ENCODE measurements at places on chromosomes 2 and 18.

DNA sequence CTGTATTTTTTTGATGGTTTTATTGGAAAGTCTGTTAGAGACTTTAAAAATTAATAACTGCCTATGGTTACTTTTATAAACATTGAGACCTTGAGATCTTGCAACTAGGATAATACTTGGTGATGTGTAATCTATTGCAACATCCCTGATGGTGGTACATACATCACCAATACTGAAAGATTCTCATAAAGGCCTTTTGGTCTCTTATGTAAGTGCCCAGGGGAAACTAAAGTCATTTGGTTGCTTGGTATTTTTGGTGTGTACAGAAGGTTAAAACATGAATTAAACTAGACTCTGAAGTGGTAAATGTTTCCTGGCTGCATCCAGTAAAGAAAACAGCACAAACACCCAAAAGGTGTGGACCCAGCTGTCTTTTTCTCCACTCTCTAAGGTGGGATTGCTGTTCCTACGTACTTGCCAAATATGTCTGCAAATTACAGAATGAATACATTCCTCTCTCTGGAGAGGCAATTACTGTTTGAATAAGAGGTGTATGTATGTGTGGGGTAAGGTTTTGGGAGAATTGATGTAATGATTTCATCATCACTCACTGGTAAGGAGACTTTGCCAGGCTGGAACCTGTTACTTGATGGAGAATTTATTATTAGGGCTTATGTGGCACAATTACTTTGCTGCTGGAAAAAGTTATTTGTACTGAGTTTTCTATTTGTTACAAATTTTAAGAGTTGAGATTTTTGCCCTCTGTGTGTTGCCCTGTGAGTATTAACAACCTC, 3.6 kb downstream of the B3GNT2 start:
- no peak for DNase-seq

DNA sequence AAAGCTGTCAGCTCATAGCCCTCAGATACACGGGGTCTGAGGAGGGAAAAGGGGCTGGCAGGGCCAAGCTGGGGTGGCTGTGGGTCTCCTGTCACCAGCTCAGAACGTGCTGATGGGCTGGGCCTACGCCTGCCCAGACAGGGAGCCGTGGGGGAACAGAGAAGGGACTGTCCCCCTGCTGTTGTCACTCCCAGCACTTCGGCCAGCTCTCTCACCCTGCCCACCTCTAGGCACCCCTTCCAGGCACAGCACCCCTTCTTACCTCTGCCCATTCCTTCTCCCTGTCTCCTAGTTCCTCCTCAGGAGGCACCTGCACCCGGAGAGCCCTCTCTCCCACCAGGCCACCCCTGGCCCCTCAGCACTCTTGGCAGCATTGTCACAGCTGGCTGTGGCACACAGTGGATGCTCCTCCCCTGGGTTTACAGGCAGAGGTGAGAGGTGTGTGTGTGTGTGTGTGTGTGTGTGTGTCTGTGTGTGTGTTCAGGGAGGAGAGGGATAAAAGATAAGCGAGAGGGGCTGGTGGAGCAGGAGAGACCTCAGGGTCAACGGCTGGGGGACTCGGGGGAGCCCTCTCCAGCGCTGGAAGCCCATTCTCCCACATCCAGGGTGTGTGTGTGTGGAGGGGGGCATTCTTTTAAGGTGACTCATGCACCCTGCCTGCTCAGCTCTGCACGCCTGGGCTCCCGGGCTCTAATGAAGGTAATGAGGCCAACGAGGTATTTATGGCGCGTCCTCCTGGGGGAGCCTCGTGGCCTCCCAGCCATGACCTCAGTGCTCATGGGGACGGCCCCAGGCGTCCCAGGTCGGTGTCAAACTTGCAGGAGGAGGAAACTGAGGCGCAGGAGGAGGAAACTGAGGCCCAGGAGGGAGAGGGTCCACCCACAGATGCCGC, 66.1 kb upstream of the SMAD7 start:
- no peak for DNase-seq

GRCh38 chr18:48072428-48073204, 142.2 kb upstream of the SMAD2 start:
- DNase-seq = no peak

- DNase-seq = no peak
Observed at GRCh38 chr2:202061695-202062094, 11.4 kb upstream of the KIAA2012 start.

DNA sequence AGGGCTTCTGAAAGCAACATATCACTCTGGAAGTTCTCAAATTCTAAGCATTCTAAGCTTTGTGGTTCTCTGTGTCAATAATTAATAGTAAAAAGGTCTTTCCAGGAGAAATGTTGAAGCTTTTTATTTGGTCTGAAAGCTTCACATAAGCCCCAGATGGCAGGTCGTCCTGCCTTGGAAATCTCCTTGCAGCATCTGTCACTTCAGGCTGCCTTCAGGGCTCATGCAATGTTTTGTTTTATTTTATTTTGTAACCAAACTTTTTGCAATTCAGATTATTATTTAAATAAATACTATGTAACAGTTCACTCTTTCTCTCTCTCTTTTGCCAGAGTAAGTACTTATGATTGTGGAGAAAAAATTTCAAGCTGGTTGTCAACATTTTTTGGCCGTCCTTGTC, 46.7 kb upstream of the FHOD3 start:
- DNase-seq = no peak

Measured in stimulated activated CD4-positive, alpha-beta T cell treated with anti-CD3 and anti-CD28 coated beads, Interleukin-2, amount 100 ng/mL, for 4 hours (primary cell).